ENCODE measurements at places on chromosomes 6 and 20.

GRCh38 chr20:48770700-48771442 is 56.9 kb downstream of the PREX1 start:
- no peak for DNase-seq

DNA sequence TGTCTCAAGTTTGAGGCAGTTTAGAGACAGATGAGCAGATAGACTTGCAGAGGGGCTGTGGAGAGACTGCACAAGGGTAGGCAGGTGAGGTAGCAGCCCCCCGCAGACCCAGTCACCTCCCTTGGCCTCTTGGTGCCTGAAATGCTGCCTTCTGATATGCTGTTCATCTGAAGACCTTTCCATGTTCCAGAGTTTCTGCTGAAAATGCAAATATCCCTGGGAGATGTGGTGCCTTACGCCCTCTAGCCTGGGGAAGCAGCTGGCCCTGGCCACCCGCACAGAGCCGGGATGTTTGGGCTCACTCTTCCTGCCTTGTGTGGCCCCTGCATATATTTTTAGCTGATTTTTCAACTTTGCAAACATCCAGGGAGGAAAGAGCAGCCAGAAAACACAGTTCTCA is 51.4 kb downstream of the TMEM242 start:
- no peak for DNase-seq

GRCh38 chr6:105967917-105968602 is 118.1 kb upstream of the PRDM1 start:
- DNase-seq, result no peak

GRCh38 chr6:166563200-166563599 is 23.3 kb downstream of the RAMACL start:
- no peak for DNase-seq

- no peak for DNase-seq
Measured at GRCh38 chr6:22964334-22964733, 395.0 kb downstream of the HDGFL1 start.

DNA sequence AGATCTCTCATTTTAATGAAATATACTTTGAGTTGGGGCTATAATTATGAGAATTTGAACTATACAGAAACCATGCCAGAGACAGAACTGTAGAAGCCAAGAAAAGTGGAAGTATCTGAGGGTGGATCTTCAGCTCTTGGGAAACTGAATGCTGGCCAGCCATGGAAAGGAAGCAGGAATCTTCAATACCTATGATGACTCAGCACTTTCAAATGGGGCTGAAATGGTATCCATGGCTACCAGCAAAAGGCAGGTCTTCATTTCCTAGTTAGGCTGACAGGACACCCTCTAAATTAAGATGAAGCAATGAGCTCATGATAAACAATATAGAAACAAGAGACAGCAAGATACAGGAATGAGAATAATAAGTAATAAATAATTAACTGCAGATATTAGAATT is 171.3 kb downstream of the COL21A1 start:
- DNase-seq, result no peak

GRCh38 chr20:51898788-51899187 is 96.5 kb upstream of the SALL4 start:
- DNase-seq, result no peak

GRCh38 chr6:158801655-158802294 is 17.4 kb downstream of the EZR start:
- DNase-seq, result no peak

DNA sequence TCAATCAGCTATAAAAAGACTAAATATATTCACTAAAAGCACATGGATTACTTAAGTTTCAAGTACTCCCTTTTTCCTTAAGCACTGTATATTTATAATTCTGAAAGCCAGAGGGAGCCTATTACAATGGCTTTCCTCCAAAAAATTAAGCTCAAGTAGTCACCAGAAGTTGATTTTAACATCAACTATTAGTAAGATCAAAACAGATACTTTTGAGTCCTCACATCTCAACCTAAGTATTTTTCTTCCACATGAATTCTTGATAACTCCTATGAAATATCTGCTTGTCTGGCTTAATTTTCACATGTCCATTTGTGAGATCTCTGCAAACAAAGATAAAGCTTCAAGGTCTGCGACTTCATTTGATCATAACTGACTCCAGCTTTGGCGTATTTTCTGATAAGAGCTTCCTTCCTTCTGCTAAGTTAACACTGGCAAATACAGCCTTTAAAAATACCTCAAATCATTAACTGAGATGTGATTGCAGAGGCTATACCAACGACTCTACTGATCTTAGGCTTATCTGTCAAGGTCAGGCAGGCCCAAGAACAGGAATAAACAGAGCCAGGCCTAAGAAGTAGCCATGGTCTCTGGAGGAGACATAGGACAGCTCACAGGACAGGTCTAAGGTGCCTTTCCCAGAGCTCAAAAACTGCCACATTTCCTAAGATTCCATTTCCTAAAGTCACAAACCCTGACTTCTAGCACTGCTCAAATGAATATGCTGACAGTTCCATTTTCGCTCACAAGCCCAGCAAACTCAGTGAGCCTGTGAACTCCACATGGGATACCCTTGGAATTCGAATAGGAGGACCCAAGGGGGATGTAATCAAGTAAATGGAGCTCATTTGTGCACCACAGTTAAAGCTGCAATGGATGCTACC is 10.0 kb downstream of the SNX5 start:
- no peak for DNase-seq

- no peak for DNase-seq
Measured at GRCh38 chr6:133595111-133595761, 293.7 kb upstream of the TCF21 start.

- no peak for DNase-seq
Measured at GRCh38 chr6:127912914-127913313, 12.1 kb upstream of the THEMIS start.

GRCh38 chr6:108623995-108624394 is 63.3 kb downstream of the FOXO3 start:
- DNase-seq, result no peak

DNA sequence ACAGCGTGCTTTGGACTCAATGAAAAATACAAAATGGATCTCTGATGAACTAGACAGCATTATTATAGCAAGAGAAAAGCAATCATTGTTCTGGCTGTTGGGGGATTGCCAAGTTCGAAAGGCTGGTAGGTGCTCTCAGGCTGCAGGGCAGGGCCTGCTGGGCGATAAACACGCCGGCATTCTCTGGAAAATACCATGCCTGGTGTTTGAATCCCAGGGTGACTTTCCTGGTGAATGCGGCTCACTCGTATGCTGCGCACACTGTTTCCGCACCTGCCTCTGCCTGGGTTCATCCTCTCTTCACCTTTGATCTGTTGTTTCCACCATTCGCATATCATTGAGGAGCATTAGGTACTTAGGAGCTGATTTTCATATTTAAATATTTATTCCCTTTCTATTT is 37.4 kb downstream of the GCNT2 start:
- no peak for DNase-seq

DNA sequence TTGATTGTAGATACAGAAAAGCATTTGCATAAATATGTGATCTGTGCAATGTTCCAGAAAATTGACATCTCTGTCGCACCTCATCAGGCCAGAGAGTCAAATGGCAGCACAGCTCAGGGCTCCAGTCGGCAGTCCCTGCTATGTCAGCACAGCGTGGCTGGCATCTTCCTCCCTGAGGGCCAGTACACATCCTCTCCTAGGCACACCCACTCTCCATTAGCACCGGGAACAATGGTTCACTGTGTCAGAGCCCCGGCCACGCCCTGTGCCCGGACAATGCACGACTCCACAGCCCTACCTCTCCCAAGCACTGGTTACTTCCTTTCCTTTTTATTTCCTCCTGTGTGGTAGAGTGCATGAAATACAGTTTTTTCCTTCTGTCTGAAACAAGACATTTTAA is 114.9 kb downstream of the FOXC1 start:
- no peak for DNase-seq

DNA sequence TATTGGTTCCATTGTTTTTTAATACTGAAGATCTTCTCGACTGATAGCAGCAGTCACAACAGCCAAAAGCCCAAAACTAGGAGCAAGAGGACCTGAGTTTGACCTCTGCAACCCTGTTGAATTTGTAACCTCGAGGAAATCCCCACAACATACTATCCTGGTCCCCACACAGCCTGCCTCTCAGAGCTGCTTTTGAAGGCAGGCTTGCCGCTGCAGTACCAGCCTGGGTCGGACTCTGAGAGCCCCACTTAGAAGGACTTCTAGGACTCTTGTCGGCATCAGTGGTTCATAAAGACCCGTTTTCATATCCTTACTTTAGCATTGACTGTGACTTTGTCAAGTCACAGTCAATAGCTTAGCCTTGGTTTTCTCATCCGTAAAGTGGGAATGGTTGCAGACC is 49.3 kb downstream of the EBF4 start:
- no peak for DNase-seq

- DNase-seq, result no peak
Measured at GRCh38 chr20:62370807-62371587, 3.9 kb upstream of the LAMA5 start.

GRCh38 chr6:14726816-14727493 is 518.9 kb upstream of the JARID2 start:
- DNase-seq, result no peak

DNA sequence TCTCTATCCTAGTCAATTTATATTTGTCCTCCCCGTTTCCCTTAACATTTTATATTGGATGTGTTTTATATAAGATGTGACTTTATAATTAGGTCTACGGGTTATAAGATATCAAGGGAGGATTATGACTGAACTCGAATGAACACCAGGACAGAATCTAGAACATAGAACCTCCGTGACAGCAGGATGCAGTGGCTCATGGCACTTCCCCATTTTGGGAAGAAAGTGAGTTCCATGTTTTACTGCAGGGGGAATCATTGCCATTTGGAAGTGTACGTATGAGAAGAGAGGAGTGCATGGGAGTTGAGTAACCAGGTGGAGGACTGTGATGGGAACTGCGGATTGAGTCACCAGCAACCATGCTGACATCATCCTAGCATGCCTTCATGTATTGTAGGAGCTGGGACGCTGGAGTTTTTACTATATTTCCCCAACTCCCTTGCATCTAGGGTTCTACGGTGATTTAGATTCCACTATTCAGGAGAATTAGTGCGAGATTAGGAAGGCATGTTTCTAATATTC is 56.1 kb upstream of the FOXC1 start:
- DNase-seq, result no peak

- no peak for DNase-seq
Measured at GRCh38 chr6:50663806-50664205, 49.5 kb upstream of the TFAP2D start.

- DNase-seq, result no peak
Measured at GRCh38 chr6:344816-345340, 46.7 kb upstream of the IRF4 start.

DNA sequence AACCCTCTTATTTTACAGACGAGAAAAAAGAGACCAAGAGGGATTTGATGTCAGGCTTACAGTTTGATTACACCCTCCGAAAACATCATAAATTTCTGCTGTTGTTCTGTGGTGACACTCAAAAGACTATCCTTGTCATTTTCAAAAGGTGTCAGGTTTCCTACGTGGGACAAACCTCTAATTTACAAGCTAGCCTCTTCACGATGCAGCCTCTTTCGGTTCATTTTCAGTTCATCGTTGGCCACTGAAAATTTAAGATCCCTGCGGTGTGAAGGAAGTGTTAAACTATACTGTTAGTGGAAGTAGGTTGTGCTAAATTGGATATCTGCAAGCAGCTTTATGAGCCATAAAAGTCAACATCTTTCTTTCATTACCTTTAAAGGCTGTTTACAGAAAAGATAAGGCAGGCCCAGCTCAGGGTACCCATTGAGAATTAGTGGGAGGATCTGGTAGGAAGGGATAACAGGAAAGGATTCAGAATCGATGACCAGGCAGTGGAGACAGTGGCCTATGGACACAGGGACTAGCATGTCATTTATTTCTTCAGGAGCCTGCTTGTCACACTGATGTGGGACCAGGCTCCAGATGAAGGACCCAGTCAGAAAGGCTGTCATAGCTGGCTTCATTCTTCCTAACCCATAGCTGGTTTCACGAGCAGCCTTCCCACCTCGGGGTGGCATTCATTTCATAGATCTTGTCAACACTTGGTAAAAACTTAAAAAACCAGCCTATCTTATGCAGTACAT is 329.1 kb upstream of the SOX4 start:
- no peak for DNase-seq

- DNase-seq, result no peak
Measured at GRCh38 chr6:17446713-17447112, 53.3 kb downstream of the CAP2 start.

GRCh38 chr6:147282566-147282959 is 78.3 kb downstream of the STXBP5 start:
- DNase-seq, result no peak

GRCh38 chr6:104566411-104566810 is 293.3 kb downstream of the HACE1 start:
- DNase-seq, result no peak

DNA sequence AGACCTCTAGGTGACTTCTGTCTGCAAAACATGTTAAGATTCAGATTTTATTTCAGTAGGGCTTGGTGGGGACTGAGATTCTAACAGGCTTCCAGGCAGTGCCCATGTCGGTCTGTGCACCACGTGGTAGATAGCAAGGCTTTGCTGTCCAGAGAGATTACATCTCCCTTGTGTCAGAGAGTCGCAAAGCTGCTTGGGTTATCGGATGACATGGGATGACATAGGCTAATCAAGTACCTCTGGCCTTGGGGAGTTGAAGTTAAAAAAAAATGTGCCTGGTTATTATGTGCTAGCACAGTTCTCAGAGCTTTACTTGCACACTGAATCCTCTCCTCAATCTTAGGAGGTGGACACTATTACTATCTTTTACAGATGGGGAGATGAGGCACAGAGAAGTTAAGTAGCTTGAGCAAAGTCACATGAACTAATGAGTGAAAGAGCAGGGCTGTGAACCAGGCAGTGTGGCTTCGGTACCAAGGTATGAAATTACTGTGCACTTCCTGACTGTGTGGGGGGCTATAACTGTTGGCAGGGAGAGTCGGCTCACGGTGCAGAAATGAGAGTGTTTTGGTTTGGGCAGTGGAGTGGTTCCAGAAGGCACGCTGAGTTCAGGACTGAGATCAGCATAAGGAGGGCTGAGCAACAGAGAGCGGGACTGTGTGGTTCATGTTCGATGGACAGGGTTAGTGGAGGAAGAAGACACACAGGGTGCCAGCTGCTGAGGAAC is 41.1 kb downstream of the FARS2 start:
- peak; percentile 66 for DNase-seq

GRCh38 chr6:43990627-43991619 is 136.3 kb downstream of the MRPL14 start:
- DNase-seq, result no peak

DNA sequence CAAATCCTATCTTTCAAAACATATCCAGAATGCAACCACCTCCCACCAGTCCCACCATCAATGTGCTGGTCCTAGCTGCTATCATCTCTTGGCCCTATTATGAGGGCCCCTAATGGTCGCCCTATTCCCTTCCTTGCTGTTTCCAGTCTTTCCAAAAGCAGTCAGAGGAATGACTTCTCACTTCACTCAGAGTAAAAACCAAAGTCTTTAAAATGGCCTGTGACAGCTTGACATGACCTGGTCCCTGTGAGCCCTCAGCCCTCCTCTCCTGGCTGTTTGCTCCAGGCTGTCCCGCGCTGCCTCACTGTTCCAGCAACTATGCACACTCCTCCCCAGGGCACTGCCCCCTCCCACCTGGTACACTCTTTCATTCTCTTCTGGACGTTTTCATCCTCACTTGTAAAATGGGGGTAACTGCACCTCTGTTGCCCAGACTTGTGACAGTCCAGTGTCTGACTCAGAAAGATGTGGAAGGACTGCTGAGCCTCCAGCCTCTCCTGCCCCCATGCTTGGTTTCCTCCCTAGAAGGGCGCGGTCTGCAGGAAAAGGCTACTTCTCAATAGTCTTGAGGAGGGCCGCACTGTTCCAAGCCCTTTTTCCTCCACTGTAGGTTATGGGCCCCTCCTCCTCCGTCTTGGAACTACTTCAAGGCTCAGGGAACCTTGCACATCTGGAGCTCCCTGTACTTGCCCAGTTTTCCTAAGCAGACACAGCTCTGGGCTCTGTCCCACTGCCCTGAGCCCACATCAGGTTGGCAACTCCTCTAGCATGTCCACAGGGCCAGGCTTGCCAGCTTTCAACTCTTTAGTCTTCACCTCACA is 64.7 kb downstream of the MYH7B start:
- no peak for DNase-seq
